ENCODE measurements at places on chromosomes 2 and 18.

GRCh38 chr2:174771136-174771535 is 6.9 kb upstream of the CHRNA1 start:
- DNase-seq = no peak

GRCh38 chr2:48511849-48512470 is 18.0 kb upstream of the STON1 start:
- no peak for DNase-seq

DNA sequence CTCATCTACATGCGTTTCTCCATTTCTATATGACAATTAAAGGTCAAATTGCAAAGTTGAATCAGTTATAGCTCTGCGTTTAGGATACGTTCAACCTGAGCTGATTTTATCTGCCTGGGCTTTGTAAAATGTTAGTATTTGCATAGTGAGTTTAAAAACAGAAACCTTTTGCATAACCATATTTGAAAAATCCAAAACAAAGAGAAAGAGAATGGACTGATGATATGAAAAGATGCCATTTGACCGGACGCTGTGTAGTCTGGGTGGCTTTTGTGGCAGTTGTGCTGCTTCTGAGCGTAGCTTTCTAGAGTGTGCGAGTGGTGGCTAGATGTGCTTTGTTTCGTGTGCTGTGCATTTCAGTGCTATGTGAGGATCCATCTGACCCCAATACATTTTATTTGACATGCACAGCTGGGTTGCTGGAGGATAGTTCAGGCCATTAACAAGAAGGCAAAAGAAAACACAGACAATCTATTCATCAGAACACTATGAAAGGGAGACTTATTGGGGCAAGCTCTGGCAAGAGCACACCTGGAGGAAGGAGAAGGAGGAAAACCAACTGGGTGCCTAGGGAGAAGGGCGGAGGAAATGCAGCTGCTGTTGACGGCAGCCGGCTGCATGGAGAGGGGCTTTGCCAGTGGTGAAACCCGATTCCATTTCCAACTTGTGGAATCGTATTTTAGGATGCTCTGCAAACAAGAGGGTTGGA is 126.8 kb downstream of the ACOXL start:
- DNase-seq = no peak

DNA sequence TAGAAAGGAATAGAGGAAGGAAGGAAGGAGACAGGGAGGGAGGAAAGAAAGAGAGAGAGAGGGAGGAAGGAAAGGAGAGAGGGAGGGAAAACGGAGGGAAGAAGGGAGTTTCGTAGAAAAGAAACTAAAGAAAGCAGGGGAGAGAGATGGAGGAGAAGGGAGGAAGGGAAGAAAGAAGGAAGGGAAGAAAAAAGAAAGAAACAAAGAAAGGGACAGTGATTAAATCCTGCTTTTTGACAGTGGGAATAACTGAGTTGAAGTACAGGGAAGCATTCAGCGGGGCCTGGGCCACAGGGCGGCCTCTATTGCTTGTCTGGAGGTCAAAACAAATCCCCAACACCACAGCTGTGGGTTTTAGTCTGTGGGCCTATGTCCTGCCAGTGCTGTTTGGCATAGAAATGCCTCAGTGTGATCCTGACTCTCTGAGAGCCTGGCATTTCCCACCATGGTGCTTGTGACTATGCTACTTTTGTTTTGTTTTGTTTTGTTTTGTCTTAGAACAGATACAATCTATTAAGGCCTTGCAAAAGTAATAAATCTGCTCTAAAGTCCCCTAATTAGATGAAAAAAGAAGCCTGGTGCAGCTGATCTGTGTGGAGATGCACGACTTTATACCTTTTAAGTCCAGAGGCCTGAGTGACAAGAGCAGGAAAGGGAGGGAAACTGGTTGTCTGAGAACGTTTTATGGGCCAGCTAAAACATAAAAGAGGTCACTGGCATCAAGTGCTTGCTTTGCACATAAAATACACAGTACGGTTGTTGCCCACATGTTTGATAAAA is 40.0 kb downstream of the IL1RL2 start:
- DNase-seq = no peak

DNA sequence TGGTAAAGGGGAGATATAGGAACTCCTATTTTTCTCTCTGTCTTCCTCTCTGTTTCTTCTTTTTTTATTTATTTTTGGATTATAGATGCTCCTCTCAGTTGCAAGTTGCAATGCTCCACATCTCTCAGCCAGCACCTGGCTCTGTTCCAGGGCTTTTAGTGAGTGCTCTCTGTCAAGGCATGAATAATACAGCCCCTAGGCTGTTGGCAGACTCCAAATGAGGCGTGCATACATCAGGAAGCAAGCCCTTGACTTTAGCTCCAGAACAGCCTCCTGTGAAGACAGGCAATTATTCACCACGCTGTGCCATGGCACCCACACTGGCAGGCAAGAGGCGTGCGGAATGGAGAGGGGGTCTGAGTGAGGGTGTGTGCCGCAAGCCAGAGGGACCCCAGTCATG is 228.1 kb upstream of the PXDN start:
- no peak for DNase-seq

DNA sequence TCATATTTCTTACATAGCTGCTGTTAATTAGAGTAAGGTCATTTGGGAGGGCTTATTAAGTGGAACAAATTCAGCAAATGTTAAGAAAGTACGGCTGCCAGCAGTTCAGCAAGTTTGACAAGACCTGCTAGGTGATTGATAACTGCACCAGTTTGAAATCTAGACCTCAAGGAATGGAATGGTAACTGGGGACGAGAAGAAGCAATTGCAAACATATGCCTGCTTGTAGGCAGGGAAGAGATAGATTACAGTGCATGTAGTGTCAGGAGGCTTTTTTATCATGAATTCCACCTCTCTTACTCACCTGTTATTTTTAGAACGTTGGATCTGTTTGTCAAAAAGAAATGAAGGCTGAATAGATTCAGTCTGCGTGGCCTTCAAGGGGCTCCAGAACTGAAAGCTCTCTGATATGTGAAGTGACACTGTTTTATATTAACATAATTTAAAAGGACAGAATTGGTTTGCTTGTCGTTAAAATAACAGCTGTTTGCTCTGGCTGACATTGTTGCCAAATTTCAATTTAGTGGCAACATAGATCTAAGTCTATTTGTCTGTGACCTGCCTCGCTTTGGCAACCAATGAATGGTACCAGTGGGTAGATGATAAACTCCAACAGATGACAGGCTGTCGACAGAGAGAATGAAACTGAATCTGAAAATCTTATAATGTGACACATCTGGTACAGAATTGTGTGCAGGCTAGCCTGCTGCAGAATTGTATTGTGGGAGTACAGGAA is 199.3 kb downstream of the ZNF407 start:
- DNase-seq = no peak

DNA sequence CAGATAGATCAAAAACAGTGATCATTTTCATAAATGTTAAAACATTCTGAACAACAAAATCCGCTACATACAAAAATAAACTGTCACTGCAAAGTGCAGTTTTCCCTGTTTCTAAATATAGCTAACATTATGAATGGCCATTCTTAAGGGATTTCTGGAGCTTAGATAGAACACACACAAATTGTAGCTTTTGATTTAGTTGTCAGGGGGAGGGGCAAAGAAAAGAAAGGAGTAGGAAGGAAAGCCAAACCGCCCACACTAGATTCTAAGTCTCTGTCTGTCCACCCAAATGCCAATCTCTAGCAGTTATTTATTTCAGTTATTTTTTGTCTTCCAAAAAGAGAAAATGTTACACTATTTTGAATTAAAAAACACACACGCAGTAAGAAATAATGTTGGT is 182.4 kb downstream of the CDH2 start:
- DNase-seq = no peak

GRCh38 chr2:231170055-231170454 is 28.4 kb upstream of the ARMC9 start:
- DNase-seq = no peak

DNA sequence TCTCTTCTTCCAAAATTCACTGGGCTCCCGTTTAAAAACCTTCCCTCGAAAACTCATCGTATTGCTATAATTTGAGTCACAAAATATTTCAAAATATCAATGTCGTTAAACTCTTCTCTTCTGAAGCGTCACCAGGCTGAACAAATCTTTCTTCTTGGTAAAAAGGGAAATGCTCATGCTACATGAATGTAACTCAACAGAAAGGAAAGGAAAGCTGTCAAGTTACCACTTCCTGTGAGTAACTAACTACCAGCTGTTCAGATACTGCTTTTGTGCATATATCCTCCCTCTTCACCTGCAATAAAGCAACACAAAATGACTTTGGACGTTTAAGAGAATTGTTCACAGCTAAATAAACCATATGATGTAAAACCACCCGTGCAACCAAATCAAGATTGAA is 95.4 kb downstream of the DOCK10 start:
- DNase-seq = no peak

GRCh38 chr2:29765721-29766120 is 155.7 kb downstream of the ALK start:
- DNase-seq = no peak

GRCh38 chr2:129757366-129757914 is 222.0 kb upstream of the RAB6C start:
- no peak for DNase-seq

DNA sequence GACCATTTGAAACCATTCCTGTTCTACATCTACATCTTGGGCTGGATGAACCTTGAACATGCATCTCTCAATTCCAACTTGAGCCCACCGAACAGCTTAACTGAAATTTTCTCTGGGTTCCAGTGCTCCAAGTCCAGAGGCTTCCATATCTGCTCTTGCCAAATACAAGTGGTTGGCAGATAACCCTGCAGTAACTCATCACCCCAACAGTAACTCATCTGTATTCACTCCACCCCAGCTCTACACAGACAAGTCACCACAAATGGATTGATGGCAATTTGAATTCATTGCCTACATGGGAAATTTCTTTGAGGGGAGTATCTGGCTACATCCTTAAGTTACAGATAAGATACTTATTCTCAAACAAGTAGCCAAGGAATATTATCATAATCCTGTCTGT is 502.4 kb upstream of the TNP1 start:
- DNase-seq = no peak

DNA sequence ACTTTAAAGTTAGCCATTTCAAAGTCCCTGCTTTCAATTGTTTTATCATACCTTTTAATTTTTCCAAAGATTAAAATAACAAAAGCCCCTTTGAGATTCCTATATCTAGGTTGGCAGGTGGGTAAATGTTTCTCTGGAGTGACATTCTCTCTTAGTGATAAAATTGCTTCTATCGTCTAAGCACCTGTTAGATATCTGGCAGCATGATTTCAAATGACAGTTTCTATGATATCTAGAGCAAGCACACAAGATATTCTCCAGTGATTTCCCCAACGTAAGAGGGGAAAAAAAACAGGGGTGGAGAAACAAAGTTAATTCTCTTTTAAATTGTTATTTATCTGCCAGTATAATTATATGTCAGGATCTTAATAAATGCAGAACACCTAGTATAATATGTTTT is 610.2 kb downstream of the DSC3 start:
- no peak for DNase-seq

GRCh38 chr2:169131587-169132512 is 62.5 kb downstream of the DHRS9 start:
- no peak for DNase-seq

DNA sequence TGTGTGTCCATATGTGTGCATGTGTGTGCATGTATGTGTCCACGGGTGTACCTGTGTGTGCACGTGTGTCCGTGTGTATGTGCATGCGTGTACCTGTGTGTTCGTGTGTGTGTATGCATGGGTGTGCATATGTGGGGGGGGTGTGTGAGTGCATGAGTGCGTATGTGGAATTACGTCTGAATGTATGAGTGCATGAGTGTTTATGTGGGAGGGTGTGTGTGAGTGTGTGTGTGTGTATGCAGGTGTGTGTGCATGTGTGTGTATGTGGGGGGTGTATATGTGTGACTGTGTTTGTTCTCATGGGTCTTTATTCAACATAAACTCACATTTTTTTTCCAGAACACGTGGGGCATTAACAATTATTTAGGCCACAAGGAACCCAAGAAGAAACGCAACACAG is 208.4 kb downstream of the SNTG2 start:
- no peak for DNase-seq

- no peak for DNase-seq
These were observed 191.7 kb downstream of the FAM210A start for GRCh38 chr18:13534631-13535030.

GRCh38 chr2:113005030-113005509 is at the start of gene IL36A:
TSS of gene IL36A (plus strand) at chr2:113005459. CDS start at chr2:113005872, 413 bp downstream.
- DNase-seq = no peak

DNA sequence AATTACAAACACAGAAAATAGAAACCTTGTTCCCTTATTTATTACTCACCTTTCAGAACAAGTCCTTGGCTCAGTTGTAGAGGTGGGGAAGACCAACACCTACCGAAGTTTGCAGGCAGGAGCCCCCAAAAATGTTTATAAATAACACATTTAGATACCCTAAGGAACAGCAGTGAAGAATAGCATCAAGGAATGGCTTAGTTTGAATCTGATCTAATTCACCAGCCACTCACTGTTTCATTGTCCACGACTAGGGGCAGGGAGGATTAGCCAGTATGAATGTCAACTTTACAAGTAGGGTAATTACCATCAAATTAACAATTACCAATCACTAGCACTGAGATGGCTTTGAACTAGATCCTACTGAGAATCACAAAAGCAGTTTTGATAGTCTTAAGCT is 65.4 kb downstream of the PRPF40A start:
- no peak for DNase-seq

DNA sequence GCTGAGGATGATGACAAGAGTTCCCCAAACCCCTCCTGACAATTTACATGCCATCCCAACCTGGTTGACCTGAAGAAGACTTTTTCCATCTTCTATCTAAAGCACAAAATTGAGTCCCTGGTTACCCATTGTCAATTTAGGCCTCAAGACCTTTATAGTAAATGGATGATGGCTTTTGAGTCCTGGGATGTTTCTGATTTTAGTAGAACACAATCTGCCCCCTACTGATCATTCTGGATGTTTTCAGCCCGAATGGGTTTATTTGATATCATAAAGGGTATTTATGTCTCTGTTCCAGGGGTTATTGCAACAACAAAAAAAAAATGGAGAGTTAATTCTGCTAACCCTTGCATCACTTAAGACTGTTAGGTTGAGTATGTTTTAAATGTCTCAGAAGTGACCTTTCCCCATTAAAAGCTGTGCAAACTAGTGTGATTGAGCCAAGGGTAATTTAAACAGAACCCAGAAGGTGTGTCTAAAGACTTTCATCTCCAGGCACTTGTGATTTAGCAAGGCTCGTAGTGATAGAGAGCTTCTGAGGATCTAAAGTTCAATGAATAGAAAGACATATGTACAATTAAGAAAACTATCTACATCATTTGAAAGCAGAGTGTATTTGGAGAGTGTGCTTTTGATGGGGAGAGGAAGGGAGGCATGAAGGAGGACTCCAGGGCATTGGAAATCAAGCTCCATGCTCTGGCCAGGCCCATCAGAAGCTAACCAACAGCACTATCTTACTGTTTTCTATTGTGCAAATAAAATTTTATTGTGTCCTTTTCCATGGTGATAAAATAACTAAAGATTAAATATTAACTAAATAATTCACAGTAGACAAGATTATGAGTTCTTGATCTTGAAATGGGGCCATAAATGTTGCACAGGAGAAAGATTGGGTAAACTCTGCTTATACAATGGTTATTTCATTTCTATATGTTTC is 96.6 kb upstream of the NOSTRIN start:
- no peak for DNase-seq

DNA sequence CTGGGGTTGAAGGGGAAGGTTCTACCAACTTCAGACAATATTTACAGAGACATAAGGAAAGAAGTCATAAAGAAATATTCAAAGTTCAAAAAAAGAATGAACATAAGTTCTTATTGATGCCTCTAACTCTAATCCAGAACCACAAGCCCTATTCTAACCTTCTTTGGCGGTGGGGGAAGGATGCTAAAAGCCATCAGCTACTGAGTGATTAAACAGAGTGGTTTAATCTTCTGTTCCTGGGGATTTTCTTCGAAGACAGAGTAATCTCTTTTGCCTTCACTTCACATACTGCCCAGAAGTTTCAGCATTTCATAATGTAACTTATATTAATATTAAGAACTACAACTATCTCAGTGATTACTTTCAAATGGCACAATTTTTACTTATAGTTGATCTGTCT is 51.2 kb upstream of the TXNDC2 start:
- no peak for DNase-seq

All from activated T-helper 1 cell treated with anti-CD3 and anti-CD28 coated beads, Interleukin-2, amount 50 U/mL, for 16 hours (primary cell).